ENCODE measurements at places on chromosomes 7 and 10. TPM values are rescaled to one million over a fixed set of nuclear protein-coding genes. Genes with fewer than 3 reads are reported as not detected.

DNA sequence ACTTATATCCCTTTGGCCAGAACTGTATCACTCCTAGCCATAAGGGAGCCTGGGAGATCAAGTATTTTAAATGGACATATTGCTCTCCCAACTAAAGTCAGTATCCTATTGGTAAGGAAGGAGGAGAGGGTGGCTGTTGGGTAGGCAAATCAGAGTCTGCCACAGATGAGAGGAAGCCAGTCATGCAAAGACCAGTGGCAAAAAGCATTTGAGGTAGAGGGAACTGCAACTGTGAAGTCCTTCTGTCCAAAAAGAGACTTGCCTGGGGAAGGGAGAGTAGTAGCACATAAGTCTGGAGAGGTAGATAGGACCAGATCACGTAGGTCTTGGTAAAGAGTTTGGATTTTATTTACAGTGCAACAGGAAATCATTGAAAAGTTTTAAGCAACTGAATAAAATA, 8.8 kb upstream of the CCNJ start:
- DNase-seq: no peak

GRCh38 chr10:75432763-75433162, 1.3 kb downstream of the LRMDA start:
- no peak for DNase-seq

GRCh38 chr7:142962991-142963390, 828 bp upstream of the KEL start:
- no peak for DNase-seq

DNA sequence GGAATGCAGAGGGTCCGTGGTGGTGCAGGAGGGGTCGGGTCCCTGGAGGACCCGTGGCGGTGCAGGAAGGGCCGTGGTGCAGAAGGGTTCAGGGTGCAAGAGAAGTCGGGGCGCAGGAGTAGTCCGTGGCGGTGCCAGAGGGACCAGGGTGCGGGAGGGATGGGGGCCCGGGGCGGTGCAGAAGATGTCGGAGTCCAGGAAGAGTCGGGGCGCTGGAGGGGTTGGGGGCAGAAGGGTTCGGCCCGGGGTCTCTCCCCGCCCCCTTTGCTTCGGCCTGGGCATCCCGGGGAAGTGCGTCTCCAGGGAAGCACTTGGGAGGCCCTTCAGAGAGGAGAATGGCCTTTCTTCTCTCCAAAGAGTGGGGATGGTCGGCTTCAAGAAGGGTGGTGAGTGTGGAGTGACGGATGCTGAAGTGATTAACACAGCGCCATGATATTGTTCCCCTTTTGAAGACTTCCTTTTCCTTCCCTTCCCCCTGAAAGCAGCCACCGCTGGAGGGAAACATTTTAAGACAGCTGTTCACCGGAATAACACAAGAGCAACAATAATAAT, 997 bp downstream of the WDR37 start:
- DNase-seq: peak; percentile 12

DNA sequence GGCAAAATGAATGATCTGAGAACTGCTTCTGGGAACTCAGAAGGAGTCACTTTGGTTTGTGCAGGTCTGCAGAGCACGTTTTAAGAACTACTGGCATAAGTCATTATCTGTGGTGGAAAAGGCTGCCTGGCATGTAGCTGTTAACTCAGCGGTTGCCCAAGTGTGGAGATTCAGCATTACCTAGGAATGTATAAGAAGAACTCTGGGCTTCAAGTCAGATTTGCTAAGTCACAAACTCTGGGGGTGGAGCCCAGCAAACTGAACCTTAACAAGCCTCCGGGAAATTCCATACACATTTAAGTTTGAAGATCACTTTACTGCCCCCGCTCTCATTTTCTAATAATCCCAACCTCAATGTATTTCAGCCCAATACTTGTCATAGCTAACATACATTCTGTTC, 31.1 kb downstream of the PLXDC2 start:
- no peak for DNase-seq

GRCh38 chr10:86179961-86180360, 186.6 kb downstream of the GRID1 start:
- no peak for DNase-seq

DNA sequence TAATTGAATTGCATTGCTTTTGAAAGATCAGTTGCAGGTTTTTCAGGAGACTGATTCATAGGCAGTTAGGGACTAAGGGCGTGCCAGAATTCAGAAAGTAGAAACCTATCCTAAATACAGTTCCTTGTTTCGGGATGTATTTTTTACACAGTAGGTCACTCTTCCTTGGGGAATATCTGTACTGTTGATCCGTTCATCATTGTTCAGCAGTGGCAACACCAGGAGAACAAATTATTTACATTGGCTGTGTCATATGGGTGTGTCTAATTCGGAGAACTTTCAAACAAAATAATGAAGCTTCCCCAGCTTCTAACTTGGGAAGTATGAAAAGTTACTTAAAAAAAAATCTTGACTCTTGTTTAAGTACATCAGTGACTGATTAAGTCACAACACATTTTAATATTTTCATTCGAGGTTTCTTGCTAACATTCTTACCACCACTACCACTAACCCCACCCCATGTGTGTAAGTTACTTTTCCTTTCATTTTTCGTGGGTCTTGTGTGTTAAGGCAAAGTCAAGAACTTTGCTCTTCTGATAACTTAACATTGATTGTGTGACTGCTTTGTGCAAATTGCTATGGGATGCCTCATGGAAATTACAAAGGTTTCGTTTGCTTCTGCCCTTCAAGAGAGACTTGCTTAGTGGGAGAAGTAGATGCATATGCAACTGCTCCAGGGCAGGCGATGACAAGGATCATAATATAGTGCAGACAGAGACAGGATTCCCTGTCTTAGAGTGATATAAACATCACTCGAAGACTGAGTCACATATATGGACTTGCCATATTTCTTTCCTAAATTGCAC, 43.8 kb upstream of the RPA3 start:
- peak; percentile 60 for DNase-seq

- DNase-seq: peak; percentile 21
Measured at GRCh38 chr10:10320956-10321355, 696.7 kb upstream of the CELF2 start.

GRCh38 chr10:992467-992866, 4.2 kb downstream of the GTPBP4 start:
- DNase-seq: no peak

DNA sequence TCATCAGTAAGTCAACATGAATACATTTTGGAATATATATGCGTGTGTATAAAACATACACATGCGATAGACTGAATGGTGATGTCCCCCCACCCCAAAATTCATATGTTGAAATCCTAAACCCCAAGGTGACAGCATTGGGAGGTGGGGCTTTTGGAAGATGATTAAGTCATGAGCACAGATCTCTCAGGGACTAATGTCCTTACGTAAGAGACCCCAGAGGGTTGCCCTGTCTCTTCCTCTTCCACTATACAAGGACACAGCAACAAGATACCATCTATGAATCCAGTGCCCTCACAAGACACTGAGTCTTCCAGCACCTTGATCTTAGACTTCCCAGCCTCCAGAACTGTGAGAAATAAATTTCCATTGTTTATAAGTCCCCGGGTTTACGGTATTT, 22.5 kb downstream of the DRGX start:
- no peak for DNase-seq

GRCh38 chr10:118698421-118698820, 56.3 kb downstream of the CACUL1 start:
- DNase-seq: peak; percentile 93

GRCh38 chr7:2025188-2025587, 207.6 kb downstream of the MAD1L1 start:
- DNase-seq: no peak

The ZNF736 gene
- 2.1 TPM for total RNA-seq

The FOXI2 gene
- total RNA-seq: not detected

The NEUROG3 gene
- not detected for total RNA-seq

The IQUB gene
- total RNA-seq: not detected

The SEC24C gene
- 116 TPM for total RNA-seq

The OR6V1 gene
- total RNA-seq: not detected

The MRC1 gene
- 0.03 TPM for total RNA-seq

Measured in HT1080 (cell line).